Right renal pelvis (tissue), 4 donors: ENCODE measurements at places on chromosomes 6 and 20. TPM values are rescaled to one million over a fixed set of nuclear protein-coding genes. Genes with fewer than 3 reads are reported as not detected.

DNA sequence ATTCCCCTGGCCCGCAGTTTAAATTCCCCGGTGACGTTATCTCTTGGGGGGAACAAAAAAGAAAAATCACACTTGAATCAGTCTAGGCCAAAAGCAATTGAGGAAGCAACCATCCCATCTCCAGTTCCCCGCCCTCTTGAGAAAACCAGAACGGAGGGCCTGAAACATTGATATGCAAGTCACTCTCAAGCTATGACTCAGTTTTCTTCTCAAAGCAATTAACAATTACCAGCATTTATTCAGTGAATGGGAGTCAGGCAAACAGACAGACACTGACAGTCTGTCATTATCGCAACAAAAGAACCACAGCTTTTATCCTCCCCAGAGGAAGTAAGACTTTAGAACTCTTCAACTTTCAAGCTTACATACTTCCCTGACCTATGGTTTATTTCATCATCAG, 100.9 kb downstream of the OPRM1 start:
- DNase-seq: no peak

DNA sequence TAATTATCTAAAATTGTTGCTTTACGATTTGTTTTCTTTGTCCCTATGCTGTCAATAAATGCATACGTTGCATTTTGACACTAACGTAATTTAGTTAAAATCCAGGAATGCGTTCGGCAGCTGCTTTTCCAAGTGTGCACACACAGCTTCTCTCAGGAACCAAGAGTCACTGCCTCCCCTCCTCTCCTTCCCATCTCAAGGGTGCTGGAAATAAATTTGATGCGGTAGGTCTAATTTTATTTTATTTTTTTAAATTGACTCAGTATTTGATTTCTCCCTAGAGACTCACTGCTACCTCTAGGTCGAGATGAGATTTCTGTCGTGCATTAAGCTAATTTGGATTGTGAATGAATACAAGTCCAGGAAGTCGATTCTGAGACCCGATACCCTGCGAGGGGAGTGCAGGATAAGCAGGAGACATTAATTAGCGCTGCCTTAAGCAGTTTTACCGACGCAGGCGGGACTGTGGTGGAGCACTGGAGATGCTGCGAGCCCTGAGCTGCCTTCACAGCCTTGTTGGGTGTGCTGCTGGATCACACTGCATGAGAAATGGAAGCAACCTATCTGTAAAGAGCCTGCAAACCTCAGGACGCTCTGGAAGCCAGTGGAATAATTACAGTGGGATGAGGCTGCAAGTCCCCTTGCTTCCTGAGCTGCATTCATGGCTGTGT, 381.2 kb downstream of the C6orf118 start:
- DNase-seq: no peak

DNA sequence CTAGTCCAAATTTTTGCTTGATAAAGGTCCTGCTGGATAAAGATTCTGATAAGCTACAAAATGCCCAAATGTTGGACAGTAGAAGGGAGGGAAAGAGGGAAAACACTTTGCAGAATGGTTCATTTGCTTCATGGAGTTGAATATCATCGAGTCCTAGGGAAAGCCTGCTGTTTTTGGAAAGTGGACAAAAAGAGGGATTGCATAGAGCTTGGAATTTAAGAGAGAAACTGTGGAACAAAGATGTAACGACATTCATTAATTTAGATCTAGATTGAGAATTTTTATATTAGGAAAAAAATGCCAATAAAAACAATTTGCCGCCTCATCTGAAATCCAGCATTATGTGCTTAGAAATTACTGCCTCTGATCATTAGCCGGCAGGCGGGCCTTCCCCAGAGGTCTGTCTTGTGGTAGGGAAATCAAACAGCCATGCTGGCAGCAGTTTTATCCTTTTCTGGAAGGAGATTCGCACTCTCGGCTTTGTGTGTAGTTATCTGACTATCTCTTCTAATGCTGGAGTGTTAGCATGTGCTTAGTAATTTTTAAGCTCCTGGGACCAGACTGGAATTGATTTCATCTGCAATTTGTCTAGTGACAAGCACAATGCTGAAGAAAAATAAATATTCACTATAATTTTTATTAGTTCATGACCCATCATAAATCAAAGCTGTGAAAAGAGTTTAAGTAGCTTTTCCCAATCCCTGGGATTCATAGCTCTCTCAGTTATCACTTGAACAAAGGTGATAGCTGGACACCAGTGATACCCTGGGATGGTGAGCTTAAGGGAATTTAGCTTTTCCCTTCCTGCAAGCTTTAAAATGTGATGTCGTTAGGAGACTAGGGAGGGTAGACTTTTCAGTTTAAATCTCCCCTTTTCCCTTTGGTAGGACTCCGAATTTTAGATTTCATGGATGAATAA, 329.5 kb downstream of the PRL start:
- DNase-seq: no peak

GRCh38 chr20:35359335-35359950, 52.3 kb downstream of the UQCC1 start:
- no peak for DNase-seq

GRCh38 chr6:27565839-27566779, 93.2 kb upstream of the ZNF184 start:
- DNase-seq: no peak

- DNase-seq: no peak
Observed at GRCh38 chr6:106750142-106750918, 121.0 kb downstream of the QRSL1 start.

DNA sequence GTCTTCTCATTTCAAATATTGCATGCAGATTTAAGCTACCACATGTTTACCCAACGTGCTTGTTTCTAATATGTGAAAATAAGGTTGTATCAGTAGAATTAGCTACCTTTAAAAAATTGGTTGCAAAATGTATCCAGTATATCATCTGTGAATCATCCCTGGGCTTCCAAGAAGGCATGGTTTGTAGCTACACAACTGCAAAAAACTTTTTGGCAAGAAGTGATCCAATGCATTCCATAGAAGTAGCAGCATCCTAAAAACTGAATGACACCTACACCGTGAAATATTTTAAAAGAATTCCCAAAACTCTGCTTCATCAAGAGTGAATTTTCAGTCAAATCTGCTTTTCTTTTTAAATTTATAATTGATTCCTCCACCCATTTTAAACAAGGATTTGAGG, 89.1 kb downstream of the AIG1 start:
- no peak for DNase-seq

GRCh38 chr20:37449276-37449675, 71.8 kb upstream of the NNAT start:
- no peak for DNase-seq

DNA sequence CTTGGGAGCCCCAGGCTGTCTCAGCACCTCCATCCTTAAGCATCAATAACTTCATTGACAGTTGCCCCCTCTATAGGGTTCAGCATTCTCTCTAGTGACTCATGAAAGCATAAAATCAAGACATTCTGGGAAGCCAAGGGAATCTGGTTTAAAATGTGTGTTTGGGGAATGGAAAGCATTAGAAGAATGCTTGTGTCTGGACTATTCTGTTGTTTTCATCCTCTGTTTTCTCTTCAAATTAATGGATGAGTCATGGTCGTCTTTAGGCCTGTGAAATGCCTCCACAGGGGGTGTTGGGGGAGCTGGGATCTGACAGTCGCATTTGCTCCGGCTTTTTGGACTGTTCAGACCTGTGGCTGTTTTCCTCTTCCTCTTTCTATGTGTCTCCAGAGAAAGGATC, 279.7 kb downstream of the CDC5L start:
- no peak for DNase-seq

DNA sequence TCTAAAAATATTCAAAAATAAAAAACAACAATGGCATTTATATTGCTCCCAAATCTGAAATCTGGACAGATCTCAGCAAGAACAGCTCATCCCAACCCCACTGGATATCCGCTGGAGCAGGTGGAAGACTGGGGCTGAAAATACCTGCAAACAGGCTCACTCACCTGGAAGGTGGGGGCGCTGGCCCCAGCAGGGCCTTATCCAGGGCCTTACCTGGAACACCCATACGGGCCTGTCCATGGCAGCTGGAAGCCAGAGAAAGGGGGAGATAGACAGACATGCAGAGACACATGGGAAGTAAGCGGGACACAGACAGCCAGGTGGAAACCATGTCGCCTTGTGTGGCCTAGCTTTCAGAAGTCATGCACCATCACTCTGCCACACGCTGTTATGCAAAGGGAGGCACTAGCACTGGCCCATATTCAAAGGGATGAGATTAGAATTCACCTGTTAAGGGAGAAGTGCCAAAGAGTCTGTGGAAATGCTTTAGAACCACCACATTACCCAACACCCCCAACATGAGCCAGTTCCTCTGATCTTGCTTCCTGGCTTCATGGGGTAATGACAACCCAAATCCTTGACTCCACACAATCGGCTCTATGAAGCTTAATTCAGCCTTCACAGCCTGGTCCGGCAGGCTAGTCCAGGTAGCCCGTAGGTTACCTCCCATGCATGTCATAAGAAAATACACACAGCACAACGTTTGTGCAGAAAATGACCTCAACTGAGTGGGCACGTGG, 99.0 kb upstream of the CDYL start:
- no peak for DNase-seq

Gene DYNLT2
- polyA plus RNA-seq: 6.7 TPM

Gene RIPOR2
- polyA plus RNA-seq: 6.2 TPM

Gene CCN6
- 3.6 TPM for polyA plus RNA-seq

Gene COL9A3
- 17.6 TPM for polyA plus RNA-seq

Gene NFATC2
- polyA plus RNA-seq: 1.7 TPM

Gene C6orf52
- 4.3 TPM for polyA plus RNA-seq
